Kidney (tissue), 22 donors: ENCODE measurements at places on chromosomes 11 and 22. TPM values are rescaled to one million over a fixed set of nuclear protein-coding genes. Genes with fewer than 3 reads are reported as not detected.

- no peak for DNase-seq
Observed at GRCh38 chr11:3823303-3823702, 14.9 kb downstream of the PGAP2 start.

- no peak for DNase-seq
Observed at GRCh38 chr11:69746140-69746539, 29.0 kb downstream of the FGF4 start.

DRICH1 gene
- 1.1 TPM for total RNA-seq

DNA sequence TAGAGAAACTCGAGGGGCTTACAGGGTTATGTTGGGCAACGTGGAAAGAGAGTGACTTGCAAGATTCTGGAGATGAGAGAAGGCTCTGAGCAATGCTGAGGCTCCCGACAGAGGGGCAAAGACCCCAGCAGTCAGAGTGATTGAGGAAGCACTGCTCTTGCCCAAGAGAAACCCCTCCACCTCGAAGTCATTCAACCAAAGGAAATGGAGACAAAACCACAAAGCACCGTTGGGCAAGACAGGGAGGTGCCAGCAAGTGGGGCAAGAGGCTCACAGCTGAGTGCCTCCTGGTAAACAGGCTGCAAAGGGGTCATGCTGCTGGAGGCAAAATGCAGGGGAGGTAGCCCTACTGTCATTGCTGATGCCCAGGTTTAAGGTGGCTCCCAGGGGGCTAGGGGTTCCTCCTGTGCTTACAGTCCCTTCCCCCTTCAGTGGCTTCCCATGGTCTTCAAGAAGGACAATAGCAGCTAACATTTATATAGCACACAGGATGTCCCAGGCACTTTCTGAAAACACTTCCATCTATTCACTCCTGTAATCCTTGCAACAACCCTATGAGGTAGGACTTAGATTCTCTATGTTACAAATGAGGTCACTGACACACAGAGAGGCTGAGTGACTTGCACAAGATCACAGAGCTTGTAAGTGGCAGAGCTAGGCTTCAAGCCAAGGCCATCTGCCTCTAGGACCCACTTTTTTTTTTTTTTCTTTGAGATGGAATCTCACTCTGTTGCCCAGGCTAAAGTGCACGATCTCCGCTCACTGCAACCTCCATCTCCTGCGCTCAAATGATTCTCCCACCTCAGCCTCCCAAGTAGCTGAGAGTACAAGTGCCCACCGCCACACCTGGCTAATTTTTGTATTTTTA lies 18.1 kb upstream of the MYH9 start:
- DNase-seq = peak; percentile 69

MYO18B gene
- total RNA-seq = 0.41 TPM

RAC2 gene
- total RNA-seq = 38.6 TPM

ELFN2 gene
- total RNA-seq = 4.6 TPM

GRCh38 chr11:120551191-120551590 lies 39.6 kb downstream of the GRIK4 start:
- no peak for DNase-seq

DNA sequence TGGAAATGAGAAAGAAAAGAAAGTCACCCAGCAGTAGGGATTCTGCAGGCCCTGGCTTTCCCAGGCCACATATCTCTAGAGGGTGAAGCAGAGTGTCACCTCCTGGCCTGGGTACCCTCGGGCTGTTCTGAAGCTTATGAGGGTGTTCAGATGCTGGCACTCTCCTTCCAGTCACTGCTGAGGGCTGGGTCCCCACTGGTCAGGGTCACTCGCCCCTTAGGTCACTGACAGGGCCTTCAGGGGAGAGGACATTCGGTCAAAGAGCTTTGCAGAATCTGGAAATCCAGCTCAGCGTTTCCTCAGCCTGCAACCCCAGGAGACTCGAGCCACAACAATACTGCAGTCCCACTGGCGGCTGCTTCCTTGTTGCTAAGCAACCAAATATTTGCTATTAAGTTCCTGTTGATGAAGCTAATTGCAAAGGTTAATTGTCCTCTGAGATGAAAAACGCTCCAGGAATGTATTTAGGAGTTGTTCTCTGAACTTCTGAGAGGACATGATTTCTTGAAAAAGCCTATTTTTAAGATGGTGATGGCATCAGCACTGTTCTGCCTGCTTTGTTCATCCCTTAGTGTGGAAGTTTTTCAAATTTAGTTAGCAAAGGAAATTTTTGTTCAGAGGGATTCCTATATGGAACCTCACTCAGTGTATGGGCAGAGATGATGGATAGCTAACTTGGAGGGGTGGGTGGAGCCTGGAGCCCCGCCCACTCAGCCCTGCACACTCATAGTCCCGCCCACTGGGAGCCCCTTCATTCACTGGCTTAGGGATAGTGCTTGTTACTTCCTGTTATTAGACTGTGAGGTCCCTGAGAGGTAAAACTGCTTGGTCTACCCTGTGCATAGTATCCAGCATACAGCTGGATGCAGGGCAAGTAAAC lies 109.2 kb downstream of the CSNK2A3 start:
- peak; percentile 66 for DNase-seq

DNA sequence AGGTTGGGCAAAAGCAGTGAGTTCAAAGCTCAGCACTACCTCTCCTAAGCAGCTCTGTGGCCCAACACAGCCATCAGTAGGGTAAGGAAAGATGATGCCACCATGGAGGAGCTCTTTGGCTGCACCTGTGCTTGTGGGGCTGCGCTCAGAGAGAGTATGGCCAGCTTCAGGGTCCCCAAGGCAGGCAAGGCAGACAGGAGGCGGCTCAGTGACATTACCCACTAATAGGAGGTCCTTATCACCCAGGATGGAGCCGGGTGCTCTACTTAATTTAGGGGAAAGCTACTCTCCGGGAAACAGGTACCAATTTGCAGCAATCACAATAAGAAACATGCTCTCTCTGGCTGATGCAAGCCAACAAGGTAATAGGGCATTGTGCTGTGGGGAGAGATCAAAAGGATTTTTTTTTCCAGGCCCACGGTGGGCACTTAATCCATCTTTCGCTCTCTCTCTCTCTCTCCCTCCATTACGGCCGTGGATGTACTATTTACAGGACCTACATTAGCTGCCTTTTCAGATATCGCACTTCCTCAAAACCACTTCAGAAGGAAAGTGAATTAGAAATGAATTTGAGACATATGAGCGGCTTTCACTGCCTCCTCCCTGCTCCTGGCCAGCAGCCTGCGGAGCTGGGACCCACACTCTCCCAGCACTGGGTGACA lies 446.3 kb downstream of the SOX6 start:
- DNase-seq = no peak
